ENCODE measurements at places on chromosomes 3 and 15. TPM values are rescaled to one million over a fixed set of nuclear protein-coding genes. Genes with fewer than 3 reads are reported as not detected.

CRABP1 gene
- total RNA-seq: not detected

CPEB1 gene
- 5.5 TPM for total RNA-seq

GOLGA6L22 gene
- not detected for total RNA-seq

EPHA3 gene
- 0.04 TPM for total RNA-seq

MPI gene
- 39.5 TPM for total RNA-seq

ZMYND10 gene
- total RNA-seq: 1.7 TPM

TMEM39A gene
- total RNA-seq: 27.7 TPM

PLOD2 gene
- total RNA-seq: 38.5 TPM
